ENCODE measurements at places on chromosomes 11 and 22. TPM values are rescaled to one million over a fixed set of nuclear protein-coding genes. Genes with fewer than 3 reads are reported as not detected.

The MIEF1 gene
- total RNA-seq: 62.7 TPM

The CRYBB1 gene
- not detected for total RNA-seq

The BRSK2 gene
- total RNA-seq: 0.71 TPM

The SYCE3 gene
- total RNA-seq: not detected

The DBX1 gene
- total RNA-seq: not detected

The NXPE4 gene
- not detected for total RNA-seq

The OR2D3 gene
- total RNA-seq: not detected

The VWCE gene
- 11.9 TPM for total RNA-seq

The TCN1 gene
- total RNA-seq: not detected

The MAPK8IP2 gene
- total RNA-seq: 0.08 TPM

The PIH1D2 gene
- 0.74 TPM for total RNA-seq

The FAM83F gene
- 0.42 TPM for total RNA-seq

The ARL14EP gene
- total RNA-seq: 33.9 TPM

The FXYD6 gene
- total RNA-seq: not detected

The CSF2RB gene
- total RNA-seq: 0.04 TPM

The MRPL21 gene
- 106 TPM for total RNA-seq

The MOGAT2 gene
- total RNA-seq: not detected

The HBG2 gene
- not detected for total RNA-seq

The CD3E gene
- 491 TPM for total RNA-seq

The ACCSL gene
- not detected for total RNA-seq

The CCDC179 gene
- not detected for total RNA-seq

The OR52N4 gene
- 0.21 TPM for total RNA-seq

The PTGDR2 gene
- total RNA-seq: 0.15 TPM

The C11orf97 gene
- not detected for total RNA-seq

The ACRV1 gene
- total RNA-seq: not detected

The SCYL1 gene
- total RNA-seq: 83.7 TPM

The TCIRG1 gene
- 129 TPM for total RNA-seq

The STX5 gene
- total RNA-seq: 27.0 TPM

The PARVA gene
- 0.06 TPM for total RNA-seq

The CCDC88B gene
- total RNA-seq: 93.7 TPM

The OR51I1 gene
- not detected for total RNA-seq

The LUZP2 gene
- total RNA-seq: not detected

The MYRF gene
- total RNA-seq: 0.91 TPM

The CADM1 gene
- 0.52 TPM for total RNA-seq

The OR52I2 gene
- not detected for total RNA-seq

The TYR gene
- total RNA-seq: not detected

The LRRC56 gene
- total RNA-seq: 2.1 TPM

The DNAJB7 gene
- not detected for total RNA-seq

The TSPAN32 gene
- total RNA-seq: 2.8 TPM

The SCGB2A2 gene
- not detected for total RNA-seq

The HORMAD2 gene
- not detected for total RNA-seq

The PITPNB gene
- total RNA-seq: 153 TPM

The ATF4 gene
- 818 TPM for total RNA-seq

The B4GALNT4 gene
- total RNA-seq: 0.42 TPM

The TRIM51 gene
- not detected for total RNA-seq

The PAMR1 gene
- not detected for total RNA-seq

The YPEL1 gene
- total RNA-seq: 0.63 TPM

The CDC45 gene
- total RNA-seq: 114 TPM

The TPH1 gene
- 0.38 TPM for total RNA-seq

The FAM181B gene
- not detected for total RNA-seq

The PGA4 gene
- total RNA-seq: not detected

The MACROD1 gene
- total RNA-seq: 21.8 TPM

The KIAA0930 gene
- 38.1 TPM for total RNA-seq

The DRD4 gene
- 0.29 TPM for total RNA-seq

The LMO2 gene
- total RNA-seq: 0.13 TPM

The HBB gene
- total RNA-seq: not detected

The ANGPTL5 gene
- total RNA-seq: not detected
